ENCODE measurements at places on chromosomes 6 and 20. TPM values are rescaled to one million over a fixed set of nuclear protein-coding genes. Genes with fewer than 3 reads are reported as not detected.

- DNase-seq: no peak
These were observed 182.8 kb downstream of the SASH1 start for GRCh38 chr6:148525453-148525852.

GRCh38 chr6:119343167-119343566 is 6.4 kb downstream of the MAN1A1 start:
- no peak for DNase-seq

DNA sequence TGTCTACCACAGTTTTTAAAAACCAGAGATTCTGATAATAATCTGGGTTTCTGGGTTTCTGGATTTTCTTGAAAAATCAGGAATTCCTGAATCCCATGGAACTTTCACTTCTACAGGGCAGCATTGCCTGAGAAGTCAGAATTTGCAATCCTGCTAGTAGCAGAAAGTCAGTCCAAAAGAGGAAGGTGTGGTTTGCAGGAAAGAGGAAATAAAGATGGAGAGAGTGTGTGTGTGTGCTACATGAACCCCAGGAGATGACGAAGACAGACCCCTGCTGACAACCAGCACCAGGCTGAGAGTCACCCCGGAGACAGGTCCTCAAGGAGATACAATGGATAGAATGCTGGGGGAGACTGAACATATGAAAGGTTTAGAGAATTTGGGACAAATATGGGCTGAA is 44.9 kb downstream of the PRND start:
- no peak for DNase-seq

DNA sequence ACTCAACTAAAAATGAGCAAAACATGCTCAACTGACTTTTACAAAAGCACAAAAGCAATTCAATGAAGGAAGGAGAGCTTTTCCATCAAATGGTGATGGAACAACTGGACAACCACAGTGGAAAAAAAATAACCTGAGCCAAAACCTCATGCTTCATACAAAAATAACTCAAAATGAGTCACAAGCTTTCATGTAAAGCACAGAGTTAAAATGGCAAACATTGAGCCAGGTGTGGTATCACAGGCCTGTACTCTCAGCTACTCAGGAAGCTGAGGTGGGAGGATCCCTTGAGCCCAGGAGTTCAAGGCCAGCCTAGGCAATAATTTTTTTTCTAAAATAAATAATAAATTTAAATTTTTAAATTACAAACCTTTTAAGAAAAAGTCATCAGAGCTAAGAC is 18.4 kb upstream of the HLA-G start:
- no peak for DNase-seq

- DNase-seq: no peak
These were observed 145.1 kb upstream of the PRDM1 start for GRCh38 chr6:105940990-105941389.

HLA-DRB1 gene
- total RNA-seq: 12.5 TPM

PLA2G7 gene
- total RNA-seq: not detected

All from pancreas (tissue), 10 donors.